ENCODE measurements at places on chromosomes 5 and 9. TPM values are rescaled to one million over a fixed set of nuclear protein-coding genes. Genes with fewer than 3 reads are reported as not detected.

Gene PCDH12
- total RNA-seq, result 0.02 TPM

Gene CDX1
- not detected for total RNA-seq

Gene DNAH5
- 1.3 TPM for total RNA-seq

Gene EQTN
- not detected for total RNA-seq

Gene PCDHB2
- total RNA-seq, result 3.5 TPM

Gene ZNF483
- 0.92 TPM for total RNA-seq

Gene GRM6
- not detected for total RNA-seq

Gene MED7
- total RNA-seq, result 15.7 TPM

Gene NKD2
- total RNA-seq, result 18.5 TPM

Gene LHX6
- 0.61 TPM for total RNA-seq

Gene RNF145
- 147 TPM for total RNA-seq

Gene ST8SIA4
- total RNA-seq, result 0.43 TPM

Gene SLC1A3
- total RNA-seq, result not detected

Gene SHOC1
- total RNA-seq, result not detected

Gene IQGAP2
- total RNA-seq, result 1.2 TPM

Gene AHRR
- 3.8 TPM for total RNA-seq

Gene CER1
- total RNA-seq, result not detected

Gene ZNF169
- total RNA-seq, result 2.1 TPM

Gene FGF10
- not detected for total RNA-seq

Gene DMRT1
- total RNA-seq, result not detected

Gene TIMD4
- total RNA-seq, result 1.3 TPM

Gene SOWAHA
- total RNA-seq, result 0.15 TPM

Gene NIPAL4
- total RNA-seq, result 11.7 TPM

Gene GTF2H2
- total RNA-seq, result 9.9 TPM

Measured in A549 treated with CORT108297 at 1 μM for 4 hours (cell line).